T follicular helper cell (primary cell): ENCODE measurements at places on chromosomes 5 and 9.

DNA sequence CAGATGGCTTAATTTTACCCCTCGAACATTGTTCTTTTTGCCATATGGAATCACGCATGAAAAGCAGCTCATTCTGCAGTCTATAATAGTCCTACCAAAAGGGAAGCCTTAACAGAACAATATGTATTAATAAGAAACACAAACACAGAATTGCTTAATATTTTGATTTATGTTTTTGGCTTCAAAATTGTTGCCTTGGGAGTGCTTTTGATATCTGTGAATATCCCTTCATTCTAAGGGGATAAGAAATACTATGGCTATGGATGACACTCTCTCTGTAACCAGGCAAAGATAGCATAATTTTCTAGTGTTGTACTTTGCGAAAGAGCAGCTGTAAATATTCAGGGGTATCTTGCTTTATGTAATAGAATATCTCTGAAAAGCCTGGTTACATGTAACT is 26.3 kb upstream of the CFAP95 start:
- no peak for DNase-seq

DNA sequence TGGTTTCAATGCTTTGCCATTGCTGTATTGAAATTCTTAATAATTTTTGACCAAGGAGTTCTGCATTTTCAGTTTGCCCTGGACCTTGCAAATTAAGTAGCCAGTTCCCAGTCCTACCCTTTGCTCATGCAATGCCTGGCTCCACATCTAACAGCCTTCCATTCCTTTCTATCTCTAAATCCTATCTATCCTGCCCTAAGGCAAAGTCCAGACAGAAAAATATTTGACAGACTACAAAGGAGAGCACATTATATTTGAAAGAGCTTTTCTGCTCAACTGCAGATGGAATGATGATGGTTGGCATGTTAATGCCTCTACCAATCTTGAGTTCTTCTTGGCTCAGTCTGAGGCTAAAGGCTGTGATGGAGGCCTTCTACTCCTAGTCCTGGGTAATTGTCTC is 15.5 kb downstream of the SLC22A4 start:
- no peak for DNase-seq

DNA sequence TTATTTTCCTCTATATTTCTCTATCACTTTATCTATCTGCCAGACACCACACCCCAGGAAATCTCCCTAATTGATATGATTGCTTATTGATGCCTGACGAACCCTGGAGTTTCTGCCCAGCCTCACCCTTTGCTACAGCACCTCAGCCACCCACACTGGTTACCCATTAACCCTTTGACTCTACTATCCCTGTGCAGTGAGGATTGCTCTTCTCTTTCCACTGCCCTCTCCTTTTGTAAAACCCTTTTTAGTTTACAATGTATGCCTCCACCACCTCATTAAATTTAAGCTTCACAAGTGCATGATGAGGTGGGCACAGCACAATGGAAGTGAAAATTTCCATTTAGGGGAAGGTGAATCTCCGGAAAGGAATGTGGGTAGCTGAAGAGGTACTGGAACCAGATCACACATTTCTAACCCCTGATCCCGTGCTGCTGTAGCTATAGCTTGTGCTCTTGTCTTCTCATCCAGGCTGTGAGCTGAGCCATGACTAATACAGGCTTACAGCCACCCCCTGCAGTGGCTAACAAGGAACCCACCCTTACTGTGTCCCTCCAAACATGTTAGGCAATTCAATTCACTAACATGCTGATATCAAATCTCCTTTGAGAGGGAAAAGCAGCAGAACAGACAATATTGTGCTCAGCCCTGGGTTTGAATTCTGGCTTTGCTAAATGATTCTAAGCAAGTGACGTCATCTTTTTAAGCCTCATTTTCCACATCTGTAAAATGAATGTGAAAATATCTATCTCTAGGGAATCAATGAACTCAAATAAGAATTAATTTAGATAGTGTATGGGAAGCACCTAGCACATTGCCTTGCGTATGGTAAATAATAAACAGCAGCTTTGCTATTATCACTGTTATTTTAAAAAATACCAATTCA is 186.9 kb upstream of the TRIM32 start:
- DNase-seq: no peak

DNA sequence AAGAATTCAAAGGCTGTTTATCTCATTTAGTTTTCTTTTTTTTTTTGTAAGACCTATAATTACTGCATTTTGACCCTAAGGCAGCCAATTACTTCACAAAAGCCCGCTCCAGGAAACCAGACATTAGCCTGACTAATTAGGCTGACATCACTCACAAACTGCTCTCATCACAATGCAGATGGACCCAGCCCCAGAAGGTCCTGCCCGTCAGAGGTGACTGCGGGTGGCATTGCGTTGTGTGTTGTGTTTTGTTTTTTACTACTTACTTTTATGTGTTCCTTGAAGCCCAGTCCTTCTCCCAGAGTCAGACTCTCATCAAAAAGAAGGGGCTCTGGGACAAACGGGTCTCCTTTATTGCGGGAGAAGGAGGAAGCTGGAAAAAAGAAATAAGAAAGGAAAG is 172.2 kb downstream of the HSD17B3 start:
- no peak for DNase-seq

GRCh38 chr5:95327211-95327610 is 42.3 kb upstream of the MCTP1 start:
- no peak for DNase-seq

DNA sequence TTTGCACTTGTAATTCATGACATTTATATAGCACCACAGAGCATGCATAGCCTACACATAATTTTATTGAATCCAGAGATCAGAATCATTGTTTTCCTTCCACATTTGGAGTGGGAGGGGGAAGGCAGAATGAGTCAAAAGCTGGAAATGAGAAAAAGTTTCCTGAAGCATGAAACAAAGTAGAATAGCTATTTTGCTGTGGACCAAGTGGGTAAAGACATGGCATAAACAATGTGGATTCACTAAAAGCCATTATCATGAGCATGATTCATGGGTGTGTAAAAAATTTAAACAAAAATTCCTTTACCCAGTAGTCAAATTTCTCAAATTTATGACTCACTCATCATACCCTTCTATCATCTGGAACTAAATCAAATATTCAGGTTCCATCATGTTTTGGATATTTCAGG is 97.9 kb downstream of the YIPF5 start:
- DNase-seq: no peak

GRCh38 chr9:20898885-20899554 is 132.4 kb downstream of the HACD4 start:
- no peak for DNase-seq

DNA sequence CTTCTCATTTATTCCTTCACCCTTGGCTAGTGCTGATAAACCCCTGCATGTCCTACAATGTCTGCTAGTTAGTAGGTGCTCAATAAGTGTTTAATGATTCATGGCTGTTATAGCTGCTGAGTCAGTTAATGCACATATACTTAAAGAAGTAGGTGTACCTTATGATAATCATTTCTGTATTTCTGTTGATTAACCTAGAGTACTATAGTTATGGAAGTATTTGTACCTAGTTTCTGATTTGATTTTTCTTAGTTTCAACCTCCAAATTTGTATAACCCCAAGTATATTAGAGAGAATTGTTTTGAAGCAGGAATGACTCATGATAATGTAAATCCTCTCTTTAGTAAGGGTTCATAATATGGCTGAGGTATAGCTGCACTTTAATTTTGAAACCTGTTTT is 8.9 kb downstream of the SMAD5 start:
- DNase-seq: no peak

DNA sequence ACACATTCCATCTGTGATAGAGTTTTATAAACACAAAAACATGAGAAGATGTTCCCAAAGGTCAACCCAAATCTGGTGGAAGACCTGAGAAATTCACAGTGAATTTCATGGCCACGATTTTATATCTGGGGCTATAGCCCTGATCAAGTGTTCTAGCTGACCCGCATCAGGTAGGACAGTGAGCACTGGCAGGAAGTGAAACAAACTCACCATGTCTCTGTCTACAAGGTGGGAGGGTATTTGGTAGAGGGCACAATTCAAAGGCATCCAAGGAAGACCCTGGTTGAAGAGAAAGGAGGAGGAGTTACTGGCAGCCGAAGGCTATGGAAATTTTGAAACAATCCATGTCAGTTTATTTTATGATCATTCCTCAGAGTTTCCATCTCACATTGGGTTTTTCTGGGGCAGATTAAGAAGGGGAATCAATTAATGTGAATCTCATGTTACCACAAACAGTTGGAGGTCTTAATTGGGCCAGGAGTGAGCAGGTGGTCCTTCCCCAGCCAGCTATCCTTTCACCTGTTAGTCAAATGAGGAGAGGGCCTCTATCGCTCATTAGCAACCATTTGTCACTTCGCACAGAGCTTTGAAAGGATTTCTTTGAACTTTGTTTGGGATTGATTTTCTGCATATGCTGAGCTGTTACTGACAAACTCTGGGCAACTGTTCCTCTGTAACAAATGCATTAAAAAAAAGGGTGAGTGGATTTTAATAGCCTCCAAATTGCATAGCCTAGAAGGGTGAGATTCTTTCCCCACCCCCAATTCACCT is 612.0 kb upstream of the CLINT1 start:
- DNase-seq: no peak

GRCh38 chr5:10635257-10635866 is 71.5 kb downstream of the ANKRD33B start:
- DNase-seq: no peak

DNA sequence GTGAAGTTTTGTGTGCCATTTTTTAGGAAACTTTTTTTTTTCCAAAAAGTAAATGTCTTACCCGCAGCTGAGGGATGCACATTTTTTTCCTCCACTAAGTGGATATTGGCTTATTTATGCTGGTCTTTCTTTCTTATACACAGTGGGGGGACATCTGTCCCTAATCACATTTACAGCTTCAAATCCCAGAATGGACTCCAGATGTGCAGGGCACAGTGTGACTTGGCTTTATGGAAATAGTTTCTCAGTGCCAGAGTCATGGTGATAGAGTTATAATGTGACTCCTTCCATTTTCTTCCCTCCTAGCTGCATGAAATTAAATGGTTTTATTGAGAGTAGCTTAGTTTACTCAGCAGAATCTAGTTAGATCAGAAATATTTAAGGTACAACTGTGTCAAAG is 66.5 kb downstream of the SV2C start:
- no peak for DNase-seq

DNA sequence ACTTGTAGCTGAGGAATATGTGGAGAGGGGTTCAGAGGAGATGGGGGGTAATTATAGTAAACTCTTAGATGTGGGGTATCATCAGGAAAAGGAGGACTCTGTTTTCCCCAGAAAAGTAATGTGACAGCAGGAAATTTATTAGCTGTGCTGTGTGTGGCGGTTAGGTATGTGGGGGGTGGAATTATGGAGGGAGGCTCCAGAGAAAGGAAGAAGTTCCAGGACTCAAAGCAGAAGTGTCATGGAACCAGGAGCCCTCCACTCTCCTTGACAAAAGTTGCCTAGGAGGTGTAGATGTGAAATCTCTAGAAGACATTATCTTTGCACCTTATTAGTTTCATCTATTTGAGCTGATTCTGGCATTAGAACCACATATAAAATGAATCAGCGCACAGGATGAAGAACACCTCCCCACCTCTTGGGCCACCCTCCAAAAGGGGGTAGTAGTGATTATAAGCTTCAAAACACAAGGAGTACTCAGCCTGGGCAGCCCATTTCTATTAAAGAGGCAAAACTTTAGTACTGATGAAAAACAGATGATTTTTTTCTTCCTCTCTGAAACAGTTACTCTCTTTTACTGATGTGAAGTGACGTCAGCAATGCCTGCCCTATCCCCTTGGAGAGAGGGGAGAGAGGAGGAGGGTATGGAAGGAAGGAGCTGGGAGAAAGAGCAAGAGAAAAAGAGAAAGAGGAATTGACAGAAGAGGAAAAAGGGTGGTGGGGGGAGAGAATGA is 18.2 kb downstream of the NR2F1 start:
- DNase-seq: no peak

DNA sequence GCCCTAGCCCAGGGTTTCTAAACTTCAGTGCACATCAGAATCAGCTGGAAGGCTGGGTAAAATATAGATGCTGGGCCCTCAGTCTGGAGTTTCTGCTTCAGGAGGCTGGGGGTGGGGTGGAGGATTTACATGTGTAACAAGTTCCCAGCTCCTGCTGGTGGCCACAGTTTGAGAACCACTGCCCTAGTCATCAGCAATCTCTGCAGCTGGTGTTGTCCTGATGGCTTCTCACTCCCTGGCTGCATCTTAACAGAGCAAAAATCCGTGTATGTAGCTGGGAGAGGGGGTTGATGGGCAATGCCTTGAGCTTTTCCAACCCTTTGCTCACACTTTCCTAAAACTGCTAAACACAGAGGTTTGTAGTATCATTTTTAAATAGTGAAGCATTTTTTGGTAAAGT is 186.0 kb upstream of the KLF9 start:
- no peak for DNase-seq

GRCh38 chr5:316210-317085 is 5.1 kb upstream of the AHRR start:
- no peak for DNase-seq

DNA sequence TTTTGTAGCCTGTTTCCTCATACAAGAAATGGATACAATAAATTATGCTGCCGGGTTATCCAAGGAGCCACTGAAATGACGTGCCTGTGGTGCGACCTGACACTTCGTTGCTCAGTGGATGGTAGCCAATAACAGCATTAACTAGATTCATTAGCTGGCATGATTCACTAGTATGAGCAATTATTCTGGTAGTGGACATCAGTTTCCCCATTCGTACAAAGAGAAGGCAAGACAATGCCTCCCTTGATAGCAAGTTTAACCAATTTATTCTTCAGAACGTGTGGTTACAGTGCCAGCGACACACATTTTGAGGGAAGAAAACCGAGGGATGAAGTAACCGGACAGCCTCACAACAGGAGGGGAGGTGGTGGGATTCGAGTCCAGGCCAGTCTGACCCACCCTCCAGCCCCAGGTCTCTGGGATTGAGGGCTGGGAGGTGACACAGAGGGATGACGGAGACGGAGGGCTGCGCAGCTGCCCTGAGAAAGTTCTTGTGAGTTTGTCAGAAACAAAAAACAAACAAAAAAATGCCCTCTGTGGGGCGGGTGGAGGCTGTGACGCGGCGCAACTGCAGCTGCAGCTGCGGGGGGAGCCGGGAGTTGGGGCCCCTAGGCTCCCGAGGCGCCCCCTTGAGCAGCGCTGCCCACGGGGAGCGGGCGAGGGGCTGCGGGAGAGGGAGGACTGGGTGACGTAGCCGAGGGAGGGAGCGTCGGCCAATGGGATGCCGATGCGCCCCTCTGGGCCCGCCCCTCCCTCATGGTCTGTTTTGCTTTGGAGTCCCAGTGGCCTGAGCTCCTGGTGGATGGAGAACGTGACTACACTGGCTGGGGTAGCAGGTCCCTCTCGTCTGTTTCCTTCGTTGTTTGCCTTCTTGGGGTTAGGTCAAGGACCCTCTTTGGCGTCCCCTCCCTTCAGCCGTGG is 10.9 kb downstream of the LHX2 start:
- DNase-seq: no peak

DNA sequence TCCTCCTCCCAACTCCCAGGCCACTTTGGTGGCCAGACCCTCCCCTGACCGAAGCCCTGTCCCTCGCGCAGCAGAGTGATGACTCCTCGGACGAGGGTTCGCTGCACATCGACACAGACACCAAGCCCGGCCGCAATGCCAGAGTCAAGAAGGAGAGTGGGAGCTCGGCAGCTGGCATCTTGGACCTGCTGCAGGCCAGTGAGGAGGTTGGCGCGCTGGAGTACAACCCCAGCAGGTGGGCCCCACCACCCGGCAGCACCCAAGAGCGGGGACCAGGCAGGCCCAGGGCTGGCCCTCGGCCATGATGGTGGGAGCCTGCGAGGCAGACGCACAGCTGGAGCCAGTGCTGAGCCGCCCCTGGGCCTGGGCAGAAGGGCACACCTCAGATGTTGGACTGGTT is 90.6 kb downstream of the PHF2 start:
- DNase-seq: no peak
